ENCODE measurements at places on chromosomes 2 and 18.

DNA sequence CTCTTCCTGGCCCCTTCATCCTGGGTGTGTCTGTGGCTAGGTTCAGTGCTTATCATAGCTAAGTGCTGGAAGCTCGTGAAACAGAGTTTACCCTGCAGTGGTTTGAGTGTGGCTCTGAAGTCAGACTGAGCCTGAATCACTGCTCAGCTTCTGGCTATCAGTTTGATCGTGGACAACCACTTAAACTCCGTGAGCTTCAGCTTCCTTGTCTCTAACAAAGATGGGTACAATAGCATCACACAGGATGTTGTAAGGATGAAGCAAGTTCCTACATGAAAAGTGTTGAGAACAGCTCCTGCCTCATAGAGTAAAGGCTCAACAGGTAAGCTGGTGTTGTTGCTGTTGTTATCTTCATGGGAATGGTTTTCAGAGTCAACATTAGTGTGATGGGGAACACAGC lies 210.3 kb downstream of the CLIP4 start:
- no peak overlapping the region for H3K4me3 ChIP-seq
- H3K4me1 ChIP-seq: peaks cover 11% of the 10 kb centered on the region
- peak; percentile 8 for DNase-seq
- H3K27me3 ChIP-seq: no peaks in the 10 kb centered on the region
- H3K27ac ChIP-seq: no peak overlapping the region
- H3K36me3 ChIP-seq: no peaks in the 10 kb centered on the region

- peak overlapping the region; percentile 73 for H3K27ac ChIP-seq
- H3K4me3 ChIP-seq: peak overlapping the region; percentile 55
- H3K36me3 ChIP-seq: no peaks in the 10 kb centered on the region
- no peaks in the 10 kb centered on the region for H3K27me3 ChIP-seq
- DNase-seq: peak; percentile 68
Measured at GRCh38 chr2:231680992-231681852, 27.1 kb upstream of the PTMA start.

DNA sequence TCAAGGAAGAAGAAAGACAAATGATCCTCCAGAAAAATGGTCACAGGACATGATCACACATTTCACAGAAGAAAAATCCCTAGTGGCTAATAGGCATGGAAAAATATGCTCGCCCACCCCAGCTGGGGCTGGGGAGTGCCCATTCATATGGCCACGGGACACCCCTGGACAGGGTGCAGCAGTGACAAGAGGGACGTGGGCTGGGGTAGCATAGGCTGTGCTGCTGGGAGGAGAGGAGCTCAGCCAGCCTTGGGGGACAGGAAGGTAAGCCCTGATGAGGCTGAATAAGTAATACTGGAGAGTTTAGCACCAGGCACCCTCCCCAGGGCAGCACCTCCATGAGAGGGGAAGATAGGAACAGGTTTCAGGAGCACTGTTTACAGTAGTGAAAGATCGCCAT lies 254.9 kb upstream of the HS6ST1 start:
- no peaks in the 10 kb centered on the region for H3K36me3 ChIP-seq
- no peak overlapping the region for H3K4me3 ChIP-seq
- no peaks in the 10 kb centered on the region for H3K4me1 ChIP-seq
- H3K27ac ChIP-seq: no peak overlapping the region
- DNase-seq: no peak

DNA sequence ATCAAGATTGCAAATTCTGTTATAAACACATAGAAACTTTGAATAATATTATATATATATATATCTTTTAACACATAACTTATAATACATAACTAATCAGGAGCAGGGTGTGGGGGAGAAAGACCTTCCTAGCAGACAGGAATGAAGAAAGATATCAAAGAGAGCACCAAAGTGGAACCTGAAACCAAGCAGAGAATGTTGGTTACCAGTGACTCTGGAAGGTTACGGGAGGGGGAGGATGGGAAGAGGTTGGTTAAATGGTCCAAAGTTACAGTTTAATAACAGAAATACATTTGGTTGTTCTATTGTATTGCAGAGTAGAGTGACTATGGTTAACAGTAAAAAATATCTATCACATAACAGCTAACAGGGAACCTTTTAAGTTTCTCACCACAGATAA lies 366.7 kb downstream of the LRRTM4 start:
- H3K4me3 ChIP-seq: no peak overlapping the region
- H3K4me1 ChIP-seq: no peaks in the 10 kb centered on the region
- no peaks in the 10 kb centered on the region for H3K27me3 ChIP-seq
- DNase-seq: no peak
- H3K36me3 ChIP-seq: no peaks in the 10 kb centered on the region

GRCh38 chr18:47799376-47799775 lies 131.1 kb downstream of the SMAD2 start:
- peaks cover 4% of the 10 kb centered on the region for H3K27me3 ChIP-seq
- no peaks in the 10 kb centered on the region for H3K4me1 ChIP-seq
- H3K36me3 ChIP-seq: no peaks in the 10 kb centered on the region
- DNase-seq: no peak

DNA sequence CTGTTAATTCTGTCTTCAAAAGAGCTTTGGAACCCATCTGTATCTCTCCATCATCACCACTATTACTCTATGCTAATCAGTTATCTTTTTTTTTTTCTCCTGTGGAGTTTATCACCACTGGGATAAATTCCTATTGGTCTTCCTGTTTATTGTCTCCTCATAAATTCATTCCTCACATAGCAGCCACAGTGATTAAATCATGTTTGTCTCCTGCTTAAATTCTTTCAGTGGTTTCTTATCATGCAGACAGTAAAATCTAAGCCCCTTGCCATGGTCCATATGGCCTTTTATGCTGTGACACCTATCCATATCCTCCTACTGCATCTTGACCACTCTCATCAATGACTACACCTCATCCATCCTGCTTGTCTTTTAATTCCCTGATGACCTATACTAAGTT lies 239.8 kb upstream of the ZEB2 start:
- no peak overlapping the region for H3K27ac ChIP-seq
- no peak overlapping the region for H3K4me3 ChIP-seq
- no peaks in the 10 kb centered on the region for H3K36me3 ChIP-seq
- H3K27me3 ChIP-seq: no peaks in the 10 kb centered on the region
- DNase-seq: peak; percentile 34
- no peaks in the 10 kb centered on the region for H3K4me1 ChIP-seq

- no peaks in the 10 kb centered on the region for H3K36me3 ChIP-seq
- no peaks in the 10 kb centered on the region for H3K4me1 ChIP-seq
- no peak for DNase-seq
- no peaks in the 10 kb centered on the region for H3K27me3 ChIP-seq
- H3K27ac ChIP-seq: no peak overlapping the region
Measured at GRCh38 chr18:46559946-46560670, 96.9 kb downstream of the LOXHD1 start.

GRCh38 chr2:228556717-228557116 lies 375.2 kb upstream of the SPHKAP start:
- DNase-seq: no peak
- no peaks in the 10 kb centered on the region for H3K27me3 ChIP-seq

DNA sequence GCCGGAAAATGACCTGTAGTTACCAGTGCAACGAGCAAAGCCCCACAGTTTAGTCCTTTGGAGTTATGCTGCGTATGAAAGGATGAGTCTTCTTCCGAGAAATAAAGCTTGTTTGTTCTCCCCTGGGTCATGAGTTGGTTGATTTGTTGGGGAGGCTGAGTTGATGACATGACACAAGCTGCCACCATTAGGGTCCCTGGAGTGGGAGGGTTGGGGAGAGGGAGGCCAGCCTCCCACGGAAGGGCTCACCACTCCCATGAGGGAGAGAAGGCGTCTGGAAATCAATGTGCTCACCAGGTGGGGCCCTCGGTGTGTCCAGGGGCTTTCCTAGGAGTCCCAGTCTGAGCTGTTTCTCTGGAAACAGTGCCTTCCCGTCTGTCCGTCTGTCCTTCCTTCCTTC lies 7.4 kb upstream of the DGKD start:
- no peak overlapping the region for H3K4me3 ChIP-seq
- H3K27me3 ChIP-seq: no peaks in the 10 kb centered on the region
- DNase-seq: no peak
- no peak overlapping the region for H3K27ac ChIP-seq

DNA sequence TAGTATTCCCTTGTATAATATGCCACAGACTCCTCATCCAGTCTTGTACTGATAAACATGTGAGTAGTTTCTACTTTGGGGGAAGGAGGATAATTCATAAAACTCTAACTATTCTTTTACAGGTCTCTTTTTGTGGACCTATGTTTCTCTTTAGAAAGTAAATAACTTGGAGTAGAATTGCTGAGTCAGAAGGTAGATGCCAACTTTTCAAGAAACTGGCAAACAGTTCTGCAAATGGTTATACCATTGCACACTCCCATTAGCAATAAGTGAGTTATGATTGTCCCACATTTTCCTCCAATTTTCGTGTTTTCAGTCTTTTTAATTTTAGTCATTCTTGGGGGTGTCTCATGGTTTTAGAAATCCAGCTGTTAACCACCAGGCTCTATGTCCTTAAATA lies 477.2 kb upstream of the LRRTM4 start:
- H3K27ac ChIP-seq: no peak overlapping the region
- no peak for DNase-seq
- no peaks in the 10 kb centered on the region for H3K36me3 ChIP-seq
- H3K4me1 ChIP-seq: no peaks in the 10 kb centered on the region

DNA sequence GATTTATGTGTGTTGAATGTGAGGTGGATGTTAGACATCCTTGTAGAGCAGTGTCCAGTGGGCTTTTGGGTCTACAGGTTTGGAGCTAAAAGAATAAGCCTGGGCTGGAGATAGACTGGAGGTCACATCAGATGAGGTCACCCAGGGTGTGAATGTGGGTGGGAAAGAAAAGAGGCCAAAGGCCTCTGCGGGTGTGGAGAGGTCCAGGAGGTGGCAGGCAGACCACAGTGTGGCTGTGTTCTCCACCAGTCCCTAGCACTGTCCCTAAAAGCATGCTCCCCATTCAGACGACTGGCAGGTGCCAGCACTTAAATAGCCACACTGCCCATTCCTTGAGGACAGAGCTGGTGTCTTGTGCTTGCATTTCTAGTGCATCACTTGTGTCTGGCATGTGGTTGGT lies 4.1 kb downstream of the ATG4B start:
- H3K4me1 ChIP-seq: peaks cover 8% of the 10 kb centered on the region
- H3K36me3 ChIP-seq: no peaks in the 10 kb centered on the region
- no peak for DNase-seq
- H3K27ac ChIP-seq: no peak overlapping the region
- no peaks in the 10 kb centered on the region for H3K27me3 ChIP-seq

GRCh38 chr2:64629329-64629781 lies 24.4 kb downstream of the SERTAD2 start:
- DNase-seq: no peak
- no peak overlapping the region for H3K4me3 ChIP-seq
- no peaks in the 10 kb centered on the region for H3K4me1 ChIP-seq

- no peaks in the 10 kb centered on the region for H3K27me3 ChIP-seq
- H3K36me3 ChIP-seq: peaks cover 16% of the 10 kb centered on the region
- DNase-seq: no peak
- no peak overlapping the region for H3K27ac ChIP-seq
- H3K4me1 ChIP-seq: peaks cover 12% of the 10 kb centered on the region
- H3K4me3 ChIP-seq: no peak overlapping the region
Measured at GRCh38 chr18:67510831-67511230, 5.7 kb downstream of the DSEL start.

- no peak overlapping the region for H3K27ac ChIP-seq
- DNase-seq: no peak
- H3K27me3 ChIP-seq: peaks cover 77% of the 10 kb centered on the region
- H3K36me3 ChIP-seq: no peaks in the 10 kb centered on the region
Measured at GRCh38 chr2:44953499-44953883, 12.0 kb downstream of the SIX3 start.

DNA sequence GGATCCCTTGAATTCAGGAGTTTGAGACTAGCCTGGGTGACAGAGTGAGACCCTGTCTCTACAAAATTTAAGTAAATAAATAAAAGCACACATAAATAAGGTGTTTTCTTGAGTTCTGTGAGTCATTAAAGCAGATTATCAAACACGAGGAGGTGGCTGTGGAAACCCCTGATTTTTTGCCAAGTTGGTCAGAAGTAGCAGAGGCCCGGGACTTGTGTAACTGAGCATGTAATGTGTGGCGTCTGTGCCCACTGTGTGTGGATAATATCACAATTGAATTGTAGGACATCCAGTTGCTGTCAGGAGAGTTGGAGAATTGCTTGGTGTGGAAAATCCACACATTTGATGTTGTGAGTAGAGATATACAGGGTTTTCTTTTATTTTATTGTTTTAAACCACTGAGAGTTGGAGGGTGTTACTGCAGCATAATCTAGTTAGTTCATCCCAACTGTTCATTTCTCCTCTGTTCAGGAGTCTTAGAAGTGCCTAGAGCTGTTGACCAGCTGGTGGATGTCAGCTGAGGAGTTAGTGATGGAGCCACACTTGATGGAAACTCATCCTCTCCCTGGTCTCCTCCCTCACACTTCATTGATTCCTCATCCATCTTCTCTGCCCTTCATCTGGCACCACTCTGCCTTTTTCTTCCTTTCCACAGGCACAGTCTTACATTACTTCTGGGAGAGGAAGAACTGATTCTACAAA lies 45.9 kb upstream of the RHOB start:
- peaks cover 4% of the 10 kb centered on the region for H3K27me3 ChIP-seq
- H3K4me1 ChIP-seq: no peaks in the 10 kb centered on the region

DNA sequence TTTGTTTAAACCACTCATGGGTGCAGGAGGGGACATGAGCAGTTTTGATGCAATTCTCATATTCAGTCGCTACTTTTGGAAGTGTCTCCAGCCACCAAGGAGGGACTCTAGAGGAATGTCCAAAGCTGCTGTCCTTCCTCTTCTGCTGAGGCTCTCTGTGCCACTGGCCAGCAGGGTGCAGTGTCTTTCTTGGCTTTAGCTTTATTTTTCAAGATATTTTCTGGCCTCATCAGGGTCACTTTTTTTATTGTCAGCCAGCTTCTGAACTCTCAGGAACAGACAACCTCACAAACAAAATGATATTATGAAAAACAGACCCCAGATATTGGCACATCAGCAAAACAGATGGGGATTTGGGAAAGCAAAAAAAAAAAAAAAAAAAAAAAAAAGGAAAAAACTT lies 289.3 kb upstream of the ZSWIM2 start:
- peak; percentile 27 for DNase-seq
- no peak overlapping the region for H3K27ac ChIP-seq
- H3K4me1 ChIP-seq: no peaks in the 10 kb centered on the region
- H3K36me3 ChIP-seq: no peaks in the 10 kb centered on the region

DNA sequence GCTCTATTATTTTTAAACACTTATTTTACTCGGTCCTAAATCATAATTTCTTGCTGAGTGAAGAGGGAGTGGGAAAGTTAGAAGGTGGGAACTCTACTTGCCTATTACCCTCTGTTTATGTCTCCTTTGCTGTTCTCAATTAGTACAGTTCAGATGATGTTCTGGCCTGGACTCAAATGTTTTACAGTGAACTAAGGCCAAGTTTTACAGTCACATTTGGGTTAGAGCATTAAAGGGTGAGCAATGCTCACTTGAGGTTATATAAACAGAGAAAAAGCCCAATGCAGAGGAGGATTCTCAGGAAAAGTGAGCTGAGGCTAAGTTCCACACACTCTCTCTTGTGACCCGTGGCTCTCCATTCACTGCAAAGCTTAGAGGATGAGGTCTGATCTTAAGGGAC lies 52.4 kb downstream of the ITSN2 start:
- no peak overlapping the region for H3K27ac ChIP-seq
- H3K36me3 ChIP-seq: no peaks in the 10 kb centered on the region
- no peak for DNase-seq
- H3K27me3 ChIP-seq: no peaks in the 10 kb centered on the region
